Vagina (tissue), 2 donors: ENCODE measurements at places on chromosomes 11 and 22.
A peak's percentile ranks its signal among the peaks of the same experiment; 100 is the strongest.

DNA sequence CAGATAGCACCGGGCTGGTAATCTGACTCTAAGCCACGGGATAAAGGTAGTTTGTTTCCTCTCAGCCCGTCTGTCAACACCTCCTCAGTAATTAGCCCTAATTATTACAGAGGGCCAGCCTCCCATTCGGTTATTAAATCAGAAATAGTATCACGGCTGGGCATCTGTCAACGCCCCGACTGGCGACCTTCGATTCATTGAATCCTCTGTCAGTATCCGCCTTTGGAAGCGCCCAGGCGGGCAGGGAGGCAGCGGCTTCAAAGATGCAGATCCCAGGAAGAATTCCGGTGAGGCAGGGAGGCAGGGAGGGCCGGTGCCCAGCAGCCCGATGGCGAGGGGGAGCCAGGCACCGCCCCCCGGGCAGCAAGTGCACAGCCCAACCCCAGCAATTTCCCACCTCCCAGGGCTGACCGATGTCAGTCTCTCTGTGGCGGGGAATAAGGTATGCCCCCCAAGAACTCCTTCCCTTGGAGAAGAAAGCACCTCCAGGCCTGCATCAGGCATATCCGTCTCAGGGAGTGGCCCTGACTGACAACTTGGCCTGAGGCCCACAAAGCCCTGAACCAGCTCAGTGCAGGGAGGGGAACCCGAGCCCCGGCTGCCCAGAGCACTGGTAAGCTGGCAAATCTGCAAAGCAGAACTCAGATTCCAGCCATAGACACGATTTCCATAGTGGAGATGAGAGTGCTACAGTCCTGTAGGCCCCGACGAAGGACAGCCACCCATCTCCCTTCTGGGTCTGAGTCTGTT lies 11.4 kb downstream of the GNB1L start:
- DNase-seq, result no peak

GRCh38 chr22:49979587-49980264 lies 19.2 kb downstream of the PIM3 start:
- DNase-seq, result no peak

- no peak for DNase-seq
Observed at GRCh38 chr11:81030186-81030585, 1589.4 kb upstream of the TENM4 start.

GRCh38 chr22:46936378-46936903 lies 174.0 kb downstream of the TBC1D22A start:
- DNase-seq, result no peak

DNA sequence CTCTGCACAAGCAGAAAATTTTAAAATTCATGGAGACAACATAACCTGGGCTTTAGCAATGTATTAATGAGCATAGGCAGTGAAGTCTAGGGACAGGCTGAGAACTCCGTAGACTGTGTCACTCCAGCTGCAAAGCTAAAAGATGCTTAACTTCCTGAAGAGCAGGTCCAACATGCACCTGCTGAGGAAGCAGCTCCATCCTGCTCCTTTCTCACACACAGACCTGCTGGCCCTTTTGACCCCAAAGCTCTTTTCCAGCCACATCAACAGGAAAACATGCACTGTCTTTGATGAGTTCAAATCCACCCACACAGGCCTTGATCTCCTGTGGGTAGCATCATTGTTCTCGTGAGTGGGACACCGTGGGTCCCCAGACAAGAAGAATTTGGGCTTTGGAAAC lies 36.0 kb downstream of the SYN3 start:
- DNase-seq, result no peak

- DNase-seq, result peak; percentile 81
Observed at GRCh38 chr22:44583061-44583760, 85.2 kb upstream of the RTL6 start.

DNA sequence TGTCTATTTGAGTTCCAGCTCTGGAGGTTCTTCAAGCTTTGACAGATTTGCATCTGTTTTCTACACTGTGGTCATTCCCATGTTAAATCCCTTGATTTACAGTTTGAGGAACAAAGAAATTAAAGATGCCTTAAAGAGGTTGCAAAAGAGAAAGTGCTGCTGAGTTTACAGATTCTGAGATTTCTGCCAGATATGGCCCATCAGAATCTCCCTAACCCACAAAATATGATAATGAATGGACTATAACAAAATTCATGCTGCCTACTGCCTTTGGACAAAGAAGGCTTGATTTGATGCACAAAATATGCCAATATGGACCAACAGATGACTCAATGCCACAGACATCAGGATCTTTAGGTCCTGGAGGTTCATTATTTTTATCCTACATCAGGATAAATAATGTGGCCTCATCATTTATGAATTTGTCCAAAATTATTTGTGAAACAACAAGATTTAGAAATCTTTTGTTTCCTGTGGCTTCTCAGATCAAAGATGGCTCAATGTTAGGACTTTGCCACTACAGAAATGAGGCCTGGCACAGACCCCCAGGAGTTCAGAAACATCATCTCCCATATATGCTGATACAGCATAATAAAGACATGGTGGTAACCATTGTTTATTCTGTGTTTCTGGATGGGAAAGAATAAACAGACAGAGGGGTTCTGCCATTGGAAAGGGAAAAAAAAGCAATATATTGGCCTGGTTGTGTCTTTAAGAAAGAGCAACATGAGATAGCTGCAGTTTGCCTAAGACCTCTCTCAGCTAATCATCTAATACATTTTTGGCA lies 6.7 kb downstream of the OR5AN1 start:
- no peak for DNase-seq

GRCh38 chr11:45150301-45150700 lies 3.9 kb downstream of the PRDM11 start:
- peak; percentile 77 for DNase-seq

GRCh38 chr11:134412203-134413042 lies at the start of gene B3GAT1:
Gene B3GAT1, minus strand, starts transcription at chr11:134412242. Its CDS starts 24,583 bp downstream, at chr11:134387659.
- no peak for DNase-seq

GRCh38 chr11:733072-733471 lies 14.2 kb upstream of the TALDO1 start:
- DNase-seq, result no peak

DNA sequence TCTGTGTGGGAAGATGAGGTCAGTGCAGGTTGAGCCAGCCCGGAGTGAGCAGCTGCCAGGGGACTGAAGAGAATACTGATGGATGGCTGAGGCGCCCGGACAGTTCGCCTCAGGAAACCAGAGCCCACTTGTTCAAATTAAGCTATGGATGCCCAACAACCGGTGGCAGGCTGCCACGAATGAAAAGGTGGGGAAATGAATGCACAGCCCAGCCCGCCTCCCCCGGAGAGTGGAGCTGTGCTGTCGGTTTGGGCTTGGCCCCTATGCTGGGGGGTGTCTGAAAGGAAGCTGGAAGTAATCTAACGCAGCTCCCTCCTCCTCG lies 21.9 kb downstream of the HSPA8 start:
- DNase-seq, result no peak

DNA sequence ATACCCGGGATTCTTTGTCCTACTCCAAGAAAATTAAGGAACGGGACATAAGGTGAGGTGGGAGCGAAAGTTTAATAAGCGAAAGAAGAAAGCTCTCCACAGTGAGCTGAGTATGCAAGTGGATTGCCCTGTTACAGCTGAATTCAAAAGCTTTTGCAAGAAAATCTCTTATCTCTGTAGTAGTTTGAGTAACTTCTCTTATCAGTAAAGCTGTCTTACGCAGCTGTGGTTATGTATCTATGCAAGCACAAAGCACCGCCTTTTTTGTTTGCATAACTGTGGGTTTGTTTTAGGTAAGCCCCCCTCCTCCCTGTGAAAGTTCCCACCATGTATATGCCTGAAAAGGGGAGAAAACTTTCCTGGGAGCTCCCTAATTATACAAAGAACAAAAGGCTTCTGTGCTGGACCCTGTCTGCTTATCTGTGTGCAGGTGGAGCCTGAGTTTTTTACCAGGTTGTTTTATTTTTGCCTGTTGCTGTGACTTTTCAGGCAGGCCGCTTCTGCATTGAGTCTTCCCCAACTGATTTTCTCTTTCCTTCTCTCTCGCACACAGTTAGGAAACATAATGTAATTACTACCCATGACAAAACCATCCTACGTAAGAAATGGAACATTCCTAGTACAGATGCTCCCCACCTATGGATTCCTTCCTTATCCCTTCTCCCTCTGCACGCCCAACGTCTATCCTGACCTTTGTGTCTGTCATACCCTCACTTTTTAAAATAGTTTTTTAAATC lies 837 bp upstream of the PLAAT5 start:
- no peak for DNase-seq

DNA sequence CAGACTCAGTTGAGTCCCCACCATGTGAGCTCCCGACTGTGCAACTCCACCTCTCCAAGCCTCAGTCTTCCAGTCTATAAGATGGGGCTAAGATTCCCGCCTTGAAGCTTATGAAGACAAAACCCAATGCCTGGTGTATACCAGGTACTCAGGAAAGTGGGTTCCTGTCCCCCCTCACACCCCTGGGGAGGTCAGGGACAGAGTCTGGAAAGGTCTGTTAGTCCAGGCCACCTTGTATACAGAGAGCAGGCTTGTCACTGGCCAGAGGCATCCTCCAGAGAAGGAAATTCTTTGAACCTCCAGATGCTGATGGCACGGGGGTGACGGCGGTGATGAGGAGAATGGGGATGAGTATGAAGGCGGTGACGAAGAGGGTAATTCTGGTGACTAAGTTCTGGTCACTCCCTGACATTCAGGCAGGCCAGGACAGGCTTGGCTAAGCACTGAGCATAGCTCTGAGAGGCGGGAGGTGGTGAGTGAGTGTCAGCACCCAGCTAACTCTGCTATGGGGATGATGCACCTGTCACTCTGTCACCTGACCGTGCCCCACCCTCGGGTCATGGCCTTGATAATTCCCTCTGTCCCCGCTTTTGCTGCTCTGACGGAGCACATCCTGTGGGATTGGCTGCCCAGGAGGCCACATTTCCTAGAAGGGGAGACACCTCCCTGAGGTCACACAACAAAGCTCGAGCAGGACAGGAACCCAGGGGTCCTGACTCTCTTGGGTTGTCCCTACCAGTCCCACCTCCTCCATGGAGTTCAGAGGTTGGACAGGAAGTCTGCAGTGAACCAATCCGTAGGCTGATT lies 30.9 kb upstream of the CSNK1E start:
- peak; percentile 96 for DNase-seq

DNA sequence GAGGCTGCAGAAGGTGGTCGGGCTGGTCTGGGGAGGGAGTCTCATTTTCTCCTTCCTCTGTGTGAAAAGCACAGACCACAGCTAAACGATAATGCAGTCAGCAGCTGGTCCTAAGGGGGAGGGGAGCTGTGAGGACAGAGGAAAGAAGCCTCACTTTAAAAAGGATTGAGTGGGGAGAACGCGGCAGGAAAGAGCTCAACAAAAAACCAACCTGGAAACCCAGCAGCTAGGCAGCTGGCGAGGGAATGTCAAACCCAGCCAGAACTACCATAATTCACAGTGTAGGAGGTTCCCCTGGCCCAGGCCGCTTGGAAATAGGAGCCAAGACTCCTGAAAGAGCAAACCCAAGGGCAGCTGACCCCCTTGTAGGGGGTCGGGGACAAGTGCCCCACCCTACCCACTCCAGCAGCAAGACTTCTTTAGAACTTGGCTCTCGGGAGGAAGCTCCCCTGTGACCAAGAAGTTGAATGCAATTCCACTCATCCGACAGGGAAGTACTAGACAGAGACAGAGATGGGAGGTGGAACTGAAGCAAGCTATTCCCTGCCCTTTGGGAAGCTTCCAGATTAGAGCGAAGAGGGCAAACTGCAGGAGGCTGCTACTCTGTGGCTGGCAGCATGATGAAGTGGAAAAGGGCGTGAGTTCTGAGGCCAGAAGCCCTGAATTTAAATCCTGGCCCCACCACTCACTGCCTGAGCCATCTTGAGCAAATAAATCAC lies 16.5 kb upstream of the DGKZ start:
- no peak for DNase-seq

DNA sequence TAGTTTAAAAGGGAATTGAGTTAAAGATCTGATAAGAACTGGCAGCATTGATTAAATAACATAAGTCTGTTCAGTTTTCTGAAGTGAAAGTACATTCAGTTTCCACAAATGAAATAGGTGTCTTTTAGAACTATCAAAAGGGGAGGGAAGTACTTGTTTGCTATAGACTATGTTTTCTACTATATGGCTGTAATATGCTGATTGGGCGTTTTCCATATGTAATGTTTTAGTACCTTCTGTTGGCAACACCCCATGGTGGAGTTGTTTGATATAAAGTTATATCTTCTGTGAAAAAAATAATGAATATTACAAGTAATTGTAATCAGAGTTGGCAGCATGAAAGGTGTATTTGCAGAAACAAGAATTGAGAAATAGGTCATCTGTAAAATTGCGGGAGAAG lies 237.6 kb downstream of the JRKL start:
- DNase-seq, result no peak

DNA sequence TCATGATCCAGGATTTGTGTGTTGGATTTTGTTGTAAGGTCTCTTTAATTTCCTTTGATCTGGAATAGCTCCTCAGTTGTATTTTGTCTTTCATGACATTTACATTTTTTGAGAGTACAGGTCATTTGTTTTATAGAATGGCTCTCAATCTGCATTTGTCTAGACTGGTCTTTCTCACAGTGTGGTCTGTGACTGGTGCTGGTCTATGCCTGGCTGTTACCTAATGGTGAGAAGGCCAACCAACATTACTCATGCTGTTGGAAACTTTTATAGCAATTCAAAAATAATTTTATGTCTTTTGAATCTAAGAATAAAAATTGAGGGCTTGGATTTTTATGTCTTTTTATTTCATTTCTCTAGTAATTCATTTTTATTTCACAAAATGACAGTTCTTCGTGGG lies 3.9 kb upstream of the NCR3LG1 start:
- DNase-seq, result no peak

DNA sequence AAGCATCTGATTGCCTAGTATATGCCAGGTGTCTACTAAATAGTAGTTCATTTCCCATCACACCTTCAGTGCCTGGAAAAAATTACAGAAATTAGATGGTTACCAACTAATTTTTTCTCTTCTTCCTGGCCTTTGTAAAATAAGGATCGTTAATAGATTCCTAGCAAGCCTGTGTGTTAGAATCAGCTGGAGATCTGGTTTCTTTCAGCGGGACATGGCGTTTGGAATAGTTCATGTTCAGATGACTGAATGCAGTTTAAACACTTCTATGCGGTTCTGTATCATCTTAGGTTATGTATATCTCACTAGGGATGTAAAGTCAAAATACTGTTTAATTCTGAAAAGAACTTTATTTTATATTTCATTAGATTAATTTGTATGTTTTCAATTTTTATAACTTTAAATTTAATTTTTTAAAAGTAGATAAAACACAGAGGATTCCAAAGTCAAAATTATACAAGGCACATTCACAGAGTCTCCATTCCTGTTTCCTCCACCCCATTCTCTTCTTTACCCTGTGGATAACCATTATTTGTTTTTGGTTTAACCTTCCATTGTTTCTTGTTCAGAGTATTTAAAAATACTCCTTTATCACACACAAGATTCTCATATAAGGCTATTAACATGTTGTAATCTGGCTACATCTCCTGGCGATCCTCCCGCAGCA lies 132.8 kb downstream of the ATXN10 start:
- no peak for DNase-seq
